ENCODE measurements at places on chromosomes 12 and 14.

- DNase-seq, result no peak
Measured at GRCh38 chr12:124994437-124994975, 1.1 kb downstream of the BRI3BP start.

DNA sequence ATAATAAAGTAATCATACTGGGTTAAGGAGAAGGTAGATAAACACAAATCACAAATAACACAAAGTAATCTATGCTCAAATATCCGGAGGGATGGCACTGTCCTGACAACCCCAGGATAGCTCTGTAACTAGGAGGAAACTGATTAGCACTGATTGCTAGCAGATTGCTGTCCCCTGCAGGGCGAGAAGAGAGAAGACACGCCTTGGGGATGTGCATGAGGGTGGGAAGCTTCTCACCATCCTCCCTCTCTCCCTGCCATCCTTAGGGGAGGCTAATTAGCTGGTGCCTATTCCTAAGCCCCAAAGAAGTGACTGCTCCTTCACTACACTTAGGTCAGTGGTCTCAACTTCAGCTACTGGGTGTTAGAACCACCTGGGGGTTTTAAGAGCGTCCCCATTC is 27.0 kb upstream of the TMEM260 start:
- DNase-seq, result no peak

- no peak for DNase-seq
Measured at GRCh38 chr12:20264608-20265114, 103.7 kb upstream of the PDE3A start.

- no peak for DNase-seq
Measured at GRCh38 chr12:4526923-4527546, 11.7 kb upstream of the RAD51AP1 start.

GRCh38 chr14:23056145-23056955 is 970 bp downstream of the CDH24 start:
- DNase-seq, result peak; percentile 36

- DNase-seq, result no peak
Measured at GRCh38 chr12:57128519-57129247, 400 bp downstream of the LRP1 start.

DNA sequence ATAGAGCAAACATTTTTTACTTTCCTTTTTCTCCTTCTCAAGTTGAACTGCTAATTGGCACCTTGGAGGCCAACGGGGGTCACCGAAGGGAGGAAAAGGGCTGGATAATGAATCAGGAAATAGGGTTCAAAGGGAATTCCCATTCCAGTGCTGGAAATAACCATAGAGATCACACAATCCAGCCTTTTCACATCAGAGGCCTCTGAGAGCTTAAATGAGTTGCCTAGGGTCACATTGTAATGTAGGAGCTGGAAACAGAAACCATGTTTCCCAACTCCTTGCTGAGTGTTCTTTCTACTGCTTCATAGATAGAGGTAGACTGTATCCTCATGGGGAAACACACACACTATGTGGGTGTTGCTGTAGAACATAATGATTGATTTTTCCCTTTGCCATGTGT is 60.6 kb upstream of the DDHD1 start:
- DNase-seq, result no peak

DNA sequence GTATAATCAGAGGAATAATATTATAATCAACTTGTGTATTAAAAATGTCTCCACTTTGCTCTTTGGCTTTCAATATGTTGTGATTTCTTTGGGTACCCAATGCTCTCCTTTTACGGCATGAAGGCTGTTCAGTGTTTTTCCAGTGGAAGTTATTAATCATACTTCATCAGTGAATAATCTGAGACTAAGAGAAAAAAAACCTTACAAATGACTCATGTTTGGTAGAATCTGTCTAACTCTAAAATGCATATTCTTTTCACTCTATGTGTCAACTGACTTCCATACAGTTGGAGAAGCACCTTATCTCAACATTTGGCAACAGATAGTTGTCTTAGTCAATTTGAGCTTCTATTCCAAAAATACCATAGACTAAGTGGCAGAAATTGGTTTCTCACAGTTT is 82.2 kb downstream of the PTPRO start:
- no peak for DNase-seq

GRCh38 chr12:54349679-54350078 is 14.6 kb downstream of the GPR84 start:
- no peak for DNase-seq

DNA sequence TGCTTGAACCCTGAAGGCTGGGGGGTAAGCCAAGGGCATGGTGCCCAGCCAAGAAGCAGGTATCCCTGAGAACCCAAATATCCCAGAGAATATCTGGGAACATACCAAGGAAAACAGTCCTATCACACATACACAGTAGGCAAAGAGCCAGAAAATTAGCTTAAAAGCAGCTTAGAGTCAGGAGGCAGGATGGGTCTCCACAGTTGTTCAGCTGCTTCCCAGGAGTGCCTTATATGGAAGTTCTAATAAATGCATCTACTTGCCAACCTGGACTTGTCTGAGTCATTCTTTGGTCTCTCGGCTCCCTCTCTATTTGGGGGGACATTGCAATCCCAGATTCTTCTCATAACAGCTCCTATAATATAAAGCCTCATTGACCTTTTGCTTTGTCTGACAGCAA is 9.0 kb upstream of the GPR135 start:
- no peak for DNase-seq

DNA sequence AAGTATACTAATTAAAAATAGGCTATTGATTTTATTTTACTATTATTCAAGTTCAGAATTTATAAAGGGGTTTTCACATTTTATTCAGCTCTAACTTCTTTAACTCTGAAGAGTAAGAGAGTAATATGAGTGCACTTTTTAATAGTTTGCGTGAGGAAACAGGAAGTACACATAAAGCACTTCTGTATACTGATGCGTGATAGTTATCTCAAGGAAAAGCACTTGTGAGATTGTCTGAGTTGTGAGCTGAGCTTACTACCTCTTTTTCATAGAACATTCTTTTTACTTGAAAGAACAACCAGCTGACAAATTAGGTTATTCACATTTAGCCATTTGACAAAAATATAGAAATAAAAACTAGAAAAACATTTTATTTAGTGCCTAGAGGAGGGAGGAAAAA is 1.9 kb downstream of the RAD51AP1 start:
- no peak for DNase-seq

GRCh38 chr12:115078334-115078733 is 394.4 kb upstream of the TBX3 start:
- no peak for DNase-seq

DNA sequence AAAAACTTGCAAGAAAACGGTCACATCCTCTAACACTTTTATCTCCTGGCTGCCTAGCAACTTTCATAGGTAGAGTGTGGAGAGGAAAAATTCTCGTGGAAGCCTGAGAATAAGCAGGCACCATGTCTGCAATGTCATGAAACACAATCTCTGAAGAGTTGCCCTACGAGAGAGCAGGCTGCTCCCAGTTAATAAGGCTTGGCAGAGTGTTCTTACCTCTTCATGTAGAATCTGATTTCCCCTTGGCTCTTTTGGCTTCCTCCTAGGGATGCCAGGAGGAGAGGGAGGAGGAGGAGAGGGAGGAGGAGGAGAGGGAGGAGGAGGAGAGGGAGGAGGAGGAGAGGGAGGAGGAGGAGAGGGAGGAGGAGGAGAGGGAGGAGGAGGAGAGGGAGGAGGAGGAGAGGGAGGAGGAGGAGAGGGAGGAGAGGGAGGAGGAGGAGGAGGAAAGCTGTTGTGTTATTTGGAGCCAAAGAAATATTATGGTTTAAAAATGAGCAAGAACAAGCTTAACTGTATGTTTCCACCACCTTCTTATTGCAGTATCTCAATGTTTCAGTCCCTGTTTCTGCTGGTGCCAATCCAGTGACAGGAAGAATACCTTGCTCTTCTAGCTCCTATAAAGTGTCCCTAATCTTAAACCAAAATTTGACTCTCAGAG is 52.9 kb downstream of the EGLN3 start:
- no peak for DNase-seq

GRCh38 chr14:22106700-22107697 is 433.4 kb upstream of the OR4E1 start:
- DNase-seq, result no peak

GRCh38 chr12:16112612-16113560 is 164.6 kb downstream of the SLC15A5 start:
- no peak for DNase-seq

DNA sequence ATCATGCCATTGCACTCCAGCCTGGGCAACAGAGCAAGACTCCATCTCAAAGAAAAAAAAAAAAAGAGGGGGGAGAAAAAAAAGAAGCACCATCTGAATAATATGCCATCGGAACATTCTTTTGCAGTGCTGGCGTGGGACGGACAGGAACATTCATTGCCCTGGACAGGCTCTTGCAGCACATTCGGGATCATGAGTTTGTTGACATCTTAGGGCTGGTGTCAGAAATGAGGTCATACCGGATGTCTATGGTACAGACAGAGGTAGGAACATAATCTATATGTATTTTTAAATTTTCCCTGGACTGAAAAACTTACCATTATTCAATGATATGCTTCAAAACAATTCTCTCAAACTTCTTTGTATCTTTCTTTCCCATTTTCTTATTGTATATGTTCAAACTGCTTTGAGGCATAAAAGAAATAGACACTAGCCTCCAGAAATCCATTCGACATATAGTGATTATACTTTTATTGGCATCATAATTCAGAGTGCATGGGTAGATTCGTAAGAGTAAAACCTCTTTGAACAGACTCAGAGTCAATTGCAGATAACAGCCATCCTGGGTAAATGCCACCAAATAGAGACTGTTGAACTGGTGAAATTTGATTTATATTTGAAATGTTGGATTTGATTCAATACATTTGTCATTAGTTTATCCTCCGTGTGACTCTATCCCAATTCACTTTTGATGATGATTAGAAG is 199.7 kb downstream of the EPS8 start:
- no peak for DNase-seq

DNA sequence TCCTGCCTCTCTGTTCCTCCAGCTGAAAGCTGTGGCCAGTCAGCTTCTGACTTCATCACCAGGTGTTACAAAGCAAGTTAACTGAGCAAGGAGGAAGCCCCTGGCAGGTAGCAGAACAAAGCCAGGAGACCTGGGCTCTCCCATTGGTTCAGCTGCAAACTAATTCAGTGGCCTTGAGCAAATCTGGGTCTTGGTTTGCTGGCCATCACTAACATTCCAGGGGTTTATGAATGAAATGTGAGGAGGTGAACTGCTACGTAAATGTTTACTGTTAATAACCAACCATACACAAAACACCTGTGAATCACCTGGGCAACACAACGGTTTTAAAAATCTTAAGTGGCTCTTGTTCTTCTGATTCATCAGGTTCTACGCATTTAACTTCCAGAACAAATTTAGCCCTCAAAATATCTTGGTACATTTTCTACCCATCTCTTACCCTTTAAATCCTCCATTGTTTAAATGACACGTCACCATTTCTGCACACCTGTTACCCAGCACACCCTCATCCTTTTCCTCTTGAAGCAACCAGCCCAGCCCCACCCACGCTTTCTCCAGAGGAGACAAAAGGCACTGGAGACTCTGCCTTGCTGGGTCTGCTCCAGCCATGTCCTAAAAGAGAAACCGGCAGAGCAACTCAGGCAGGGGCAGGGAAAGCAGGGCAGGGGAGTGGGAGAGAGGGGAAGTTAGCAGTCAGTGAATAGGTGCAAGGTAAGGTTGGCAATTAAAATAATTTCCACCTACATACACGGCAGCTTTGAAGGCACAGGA is 49.3 kb upstream of the TSPAN11 start:
- no peak for DNase-seq

DNA sequence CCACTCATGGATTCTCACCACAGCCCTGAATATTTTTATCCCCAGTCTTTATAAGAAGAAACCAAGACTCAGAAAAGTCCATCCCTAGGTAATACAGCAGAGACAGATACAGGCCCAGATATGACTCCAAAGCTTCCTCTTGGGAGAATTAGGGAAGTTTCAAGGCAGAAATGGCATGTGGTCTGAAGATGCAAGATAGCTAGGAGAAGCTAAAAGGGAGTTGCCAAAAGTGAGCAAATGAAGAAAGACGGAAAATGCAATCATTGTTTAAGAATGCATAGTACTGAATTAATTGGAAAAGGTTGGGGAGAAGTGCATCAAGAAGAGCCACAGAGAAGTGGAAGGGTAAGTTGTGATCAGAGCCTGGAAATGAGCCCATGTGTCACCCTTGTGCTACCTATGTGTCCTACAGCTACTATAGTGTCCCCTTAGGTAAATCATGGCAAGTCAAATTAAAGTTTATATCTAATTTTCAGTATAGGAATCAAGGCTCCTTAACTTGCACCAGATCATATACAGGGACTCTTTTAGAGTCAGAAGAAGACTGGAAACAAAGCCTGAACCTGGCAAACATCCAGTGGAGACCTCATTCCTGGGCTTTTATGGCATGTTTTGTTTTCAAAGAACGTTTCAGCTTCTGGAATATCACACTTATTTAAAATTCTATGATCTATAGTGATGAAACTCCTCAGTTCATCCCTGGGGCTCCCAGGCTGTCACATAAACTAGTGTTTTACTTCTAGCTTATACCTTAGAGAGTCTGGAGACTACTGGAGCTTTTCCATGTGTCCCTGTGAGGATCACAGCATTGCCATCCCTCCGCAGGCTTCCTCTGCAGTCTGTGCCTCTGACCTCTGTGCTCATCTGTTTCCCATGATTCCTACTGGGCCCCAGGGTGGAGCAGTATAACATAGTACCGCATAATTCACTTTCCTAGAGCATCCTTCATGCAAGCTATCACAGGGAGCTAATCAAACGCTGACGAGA is 189.0 kb upstream of the CDKN3 start:
- DNase-seq, result no peak

DNA sequence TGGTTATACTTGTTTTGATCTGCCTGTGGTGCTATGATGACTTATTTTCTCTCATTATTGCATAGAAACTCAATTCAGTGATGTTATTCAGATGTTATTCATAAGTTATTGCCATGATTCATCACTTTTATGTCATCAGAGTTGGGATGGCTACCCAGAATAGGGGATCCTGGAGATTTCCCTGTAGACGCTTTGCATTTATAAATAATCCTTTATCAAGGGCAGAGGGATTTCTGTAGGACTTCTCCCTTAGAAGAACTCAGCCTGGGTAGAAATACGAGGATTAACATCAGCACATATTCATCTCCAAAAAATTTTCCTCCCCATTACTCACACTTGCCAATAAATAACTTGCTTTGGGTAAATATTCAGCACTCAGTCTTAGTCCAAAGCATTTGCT is 4.9 kb downstream of the GPRC5A start:
- no peak for DNase-seq

- no peak for DNase-seq
Measured at GRCh38 chr12:32398181-32398580, 1.2 kb upstream of the FGD4 start.

DNA sequence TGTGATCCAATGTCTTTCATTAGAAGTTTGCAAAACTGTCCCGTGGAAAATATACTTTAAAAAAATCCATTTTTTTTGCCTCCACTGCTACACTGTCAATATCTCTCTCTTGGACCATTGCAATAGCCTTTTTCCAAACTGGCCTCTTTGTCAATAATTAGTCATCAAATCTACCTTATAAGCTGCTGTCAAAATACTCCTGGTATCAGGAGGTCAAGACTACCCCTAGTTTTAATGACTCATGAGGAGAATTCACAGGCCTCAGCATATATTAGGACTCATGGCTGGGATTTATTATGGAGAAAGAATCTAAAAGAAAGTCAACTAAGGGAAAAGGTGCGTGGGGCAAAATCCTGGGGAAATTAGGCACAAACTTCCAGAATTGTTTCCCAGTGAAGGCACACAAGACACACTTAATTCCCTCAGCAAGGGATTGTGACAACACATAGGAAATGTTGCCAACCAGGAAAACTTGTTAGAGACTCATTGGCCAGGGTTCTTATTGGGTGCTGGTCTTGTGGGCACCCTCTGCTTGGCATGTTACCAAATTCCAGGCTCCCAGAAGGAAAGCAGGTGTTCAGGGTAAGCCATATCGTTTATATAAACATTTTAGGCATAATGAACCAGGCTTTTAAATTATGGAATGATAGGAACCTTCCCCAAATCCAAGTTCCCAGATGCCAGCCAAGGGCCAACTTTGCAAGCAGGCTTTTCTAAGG is 56.1 kb downstream of the TMEM117 start:
- DNase-seq, result no peak

Data from T-helper 22 cell (primary cell).